ENCODE measurements at places on chromosomes 2 and 18.

DNA sequence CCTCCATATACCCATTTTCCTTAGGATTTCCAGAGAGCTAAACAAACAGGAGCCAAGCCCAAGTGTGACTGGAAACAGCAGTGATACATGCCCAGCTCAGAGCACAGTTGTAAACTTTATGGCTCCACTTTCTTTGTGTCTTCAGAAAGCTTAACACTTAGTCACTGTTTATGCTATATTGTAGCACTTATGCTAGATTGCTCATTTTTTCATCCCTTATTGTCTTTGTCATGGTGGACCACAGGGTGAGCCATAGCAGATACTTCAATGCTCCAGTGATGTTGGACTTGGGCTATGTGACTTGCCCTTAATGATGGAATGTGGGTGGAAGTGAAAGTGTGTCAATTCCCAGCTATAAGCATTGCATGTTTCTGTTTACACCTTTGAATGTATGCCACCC, 401.6 kb downstream of the METTL4 start:
- no peak for DNase-seq

GRCh38 chr2:74566754-74567085, 12.2 kb downstream of the DOK1 start:
- DNase-seq, result peak; percentile 47

DNA sequence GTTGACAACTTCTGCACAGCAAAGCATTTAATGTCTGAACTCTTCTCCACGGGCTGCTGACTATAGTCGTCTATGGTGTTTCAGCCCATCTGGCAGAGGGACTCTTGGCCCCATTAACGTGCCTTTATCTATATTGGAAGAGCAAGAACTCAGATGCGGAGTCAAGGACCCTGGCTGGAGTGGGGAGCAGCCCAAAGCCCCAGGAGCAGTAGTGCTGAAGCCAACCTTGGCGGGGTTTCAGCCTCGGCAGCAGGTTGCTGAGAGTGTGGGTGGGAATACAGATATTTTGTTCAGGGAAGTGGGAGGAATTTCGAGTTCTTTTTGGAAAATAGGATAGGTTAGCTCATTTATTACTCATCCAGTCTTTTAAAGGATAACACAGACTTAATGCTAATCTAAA, 34.2 kb downstream of the TMEM17 start:
- DNase-seq, result no peak

DNA sequence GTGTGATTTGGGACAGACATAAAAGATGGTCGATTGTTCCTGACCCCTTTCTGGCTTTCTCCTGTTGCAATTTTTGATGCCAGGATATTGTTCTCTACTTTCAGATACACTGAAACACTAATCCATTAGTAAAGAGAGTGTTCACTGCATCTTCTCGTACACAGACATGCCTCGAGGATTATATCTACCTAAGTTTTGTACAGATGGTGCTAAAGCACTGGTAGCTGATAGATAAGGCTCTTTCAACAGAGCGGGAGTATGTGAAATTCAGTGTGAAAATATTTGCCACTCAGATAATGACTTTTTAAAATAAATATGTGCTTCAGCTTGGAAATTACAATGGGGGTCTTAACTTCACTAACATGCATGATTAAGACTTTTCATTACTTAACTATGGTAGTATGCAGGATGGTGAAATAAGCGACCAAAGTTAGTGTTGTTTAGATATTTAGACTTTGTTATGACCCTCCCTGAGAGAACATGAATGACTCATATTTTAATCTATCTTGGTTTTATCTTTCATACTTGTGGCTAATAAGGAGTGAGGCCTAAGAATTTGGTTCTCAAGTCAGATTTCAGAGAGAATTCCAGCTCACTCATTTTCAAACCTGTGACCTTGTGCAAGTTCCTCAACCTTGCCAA, 474.9 kb downstream of the NRXN1 start:
- DNase-seq, result peak; percentile 81

GRCh38 chr2:50343150-50343830, 688.6 kb downstream of the NRXN1 start:
- DNase-seq, result no peak

DNA sequence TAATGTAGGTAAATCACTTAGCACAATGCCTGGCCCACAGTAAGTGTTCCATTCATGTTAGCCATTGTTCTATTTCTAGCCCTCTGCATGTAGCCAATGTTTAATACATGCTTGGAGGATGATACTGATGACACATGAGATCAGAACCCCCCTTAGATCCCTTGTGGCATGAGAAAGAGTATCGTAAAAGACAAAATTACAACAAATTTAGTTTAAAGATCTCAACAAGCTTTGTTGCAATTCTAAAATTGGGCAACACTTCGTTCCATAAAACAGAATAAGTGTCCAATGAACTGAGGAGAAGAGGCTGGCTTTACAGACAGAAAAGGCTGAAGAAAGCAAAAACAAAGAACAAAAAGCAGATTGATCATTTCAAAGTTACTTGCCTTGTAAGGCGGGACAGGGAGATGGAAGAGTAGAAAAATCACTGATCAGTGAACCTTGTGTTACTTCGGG, 148.7 kb upstream of the SLC1A4 start:
- DNase-seq, result no peak

- DNase-seq, result no peak
These were observed 62.7 kb downstream of the ZCCHC2 start for GRCh38 chr18:62585274-62586150.

DNA sequence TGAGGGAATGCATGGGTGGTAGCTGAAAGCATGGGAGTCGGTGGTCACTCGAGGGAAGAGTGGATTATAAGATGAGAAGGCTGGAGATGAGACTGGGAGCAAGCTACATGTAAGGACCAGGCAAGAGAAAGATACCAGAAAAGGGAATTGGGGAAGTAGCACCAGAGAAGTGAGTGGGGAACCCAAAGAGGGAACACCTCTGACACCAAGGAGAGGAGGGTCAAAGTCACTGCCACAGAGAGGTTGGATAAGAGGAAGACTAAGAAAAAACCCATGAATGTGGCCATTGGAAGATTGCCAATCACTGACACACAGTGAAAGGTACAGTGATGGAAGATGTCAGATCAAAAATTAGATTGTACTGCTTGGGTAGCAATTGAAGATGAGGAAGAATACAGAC, 473.9 kb downstream of the BCL11A start:
- no peak for DNase-seq

- no peak for DNase-seq
These were observed 18.3 kb downstream of the RAB12 start for GRCh38 chr18:8627540-8627939.

GRCh38 chr2:5766056-5766455, 73.9 kb downstream of the SOX11 start:
- DNase-seq, result no peak

DNA sequence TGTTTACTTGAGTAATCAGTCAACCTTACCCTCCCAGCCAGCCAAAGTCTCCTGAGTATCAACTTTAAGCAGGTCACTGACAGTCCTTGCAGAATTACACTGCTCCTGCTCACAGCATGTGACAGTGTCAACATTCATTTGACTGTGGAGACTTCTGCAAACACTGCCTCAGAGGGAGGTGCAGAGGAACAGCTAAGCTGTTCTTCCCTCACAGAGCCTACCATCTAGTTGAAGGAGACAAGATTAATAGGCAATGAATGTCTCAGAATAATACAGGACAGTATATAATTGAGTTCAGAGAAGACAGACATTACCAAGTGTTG, 11.9 kb downstream of the SLC14A2 start:
- no peak for DNase-seq

GRCh38 chr18:27749194-27749593, 427.7 kb downstream of the CDH2 start:
- no peak for DNase-seq

DNA sequence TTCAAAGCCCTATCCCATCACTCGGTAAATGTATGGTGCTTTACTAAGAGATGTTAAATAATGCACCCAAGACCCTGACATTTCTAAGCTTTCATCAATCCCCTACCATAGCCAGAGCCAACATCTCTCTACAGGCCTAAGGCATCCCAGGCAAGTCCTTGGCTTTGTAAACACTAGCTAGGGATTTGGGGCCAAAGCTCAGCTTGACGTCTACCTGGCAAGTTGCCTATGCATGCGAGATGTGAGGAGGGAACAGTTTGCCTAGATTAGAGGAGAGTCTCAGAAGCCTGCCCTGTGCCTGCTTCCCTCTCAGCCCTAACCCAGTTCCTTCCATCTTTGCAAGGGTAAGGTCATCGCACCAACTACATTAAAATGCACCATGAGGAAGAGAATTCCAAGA, 221.5 kb upstream of the NCKAP5 start:
- no peak for DNase-seq

GRCh38 chr2:64641599-64641998, 12.1 kb downstream of the SERTAD2 start:
- DNase-seq, result no peak

GRCh38 chr2:205660521-205661124, 21.7 kb upstream of the NRP2 start:
- peak; percentile 93 for DNase-seq

GRCh38 chr2:217890445-217890844, 112.3 kb downstream of the TNS1 start:
- peak; percentile 79 for DNase-seq

- no peak for DNase-seq
These were observed 101.9 kb downstream of the BIN1 start for GRCh38 chr2:127004893-127005600.

DNA sequence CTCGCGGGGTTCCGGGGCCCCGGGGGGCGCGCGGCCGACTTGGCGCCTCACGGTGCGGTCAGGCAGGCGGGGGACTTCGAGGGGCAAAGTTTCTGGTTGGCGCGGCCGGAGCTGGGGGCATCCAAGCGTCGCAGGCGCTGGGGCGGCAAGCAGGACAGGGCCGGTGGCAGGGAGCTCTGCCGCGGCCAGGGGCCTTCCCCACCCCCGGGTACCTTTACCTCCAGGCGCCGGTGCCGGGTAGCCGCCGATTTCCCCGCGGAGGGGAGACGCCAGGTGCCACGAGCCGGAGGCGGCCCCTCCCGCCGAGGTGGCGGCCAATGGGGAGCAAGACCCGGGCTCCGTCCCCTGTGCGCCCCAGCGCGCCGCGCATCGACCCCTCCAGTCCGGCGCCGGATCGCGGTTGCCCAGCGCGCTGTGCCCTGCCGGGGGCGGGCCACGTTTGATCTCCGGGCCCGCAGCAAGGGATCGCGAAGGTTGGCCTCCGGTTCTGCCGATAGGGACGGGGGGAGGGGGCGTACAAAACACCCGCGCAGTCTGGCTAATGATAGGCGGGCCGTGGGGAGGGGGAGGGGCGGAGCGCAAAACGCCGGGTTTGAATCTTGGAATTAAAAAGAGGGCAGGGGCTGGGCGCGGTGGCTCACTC, at the start of gene ST8SIA5:
TSS of gene ST8SIA5 (minus strand) at position 495 of the 643 bp plus-strand sequence. CDS start 545 bp downstream, outside the sequence.
- peak; percentile 10 for DNase-seq

DNA sequence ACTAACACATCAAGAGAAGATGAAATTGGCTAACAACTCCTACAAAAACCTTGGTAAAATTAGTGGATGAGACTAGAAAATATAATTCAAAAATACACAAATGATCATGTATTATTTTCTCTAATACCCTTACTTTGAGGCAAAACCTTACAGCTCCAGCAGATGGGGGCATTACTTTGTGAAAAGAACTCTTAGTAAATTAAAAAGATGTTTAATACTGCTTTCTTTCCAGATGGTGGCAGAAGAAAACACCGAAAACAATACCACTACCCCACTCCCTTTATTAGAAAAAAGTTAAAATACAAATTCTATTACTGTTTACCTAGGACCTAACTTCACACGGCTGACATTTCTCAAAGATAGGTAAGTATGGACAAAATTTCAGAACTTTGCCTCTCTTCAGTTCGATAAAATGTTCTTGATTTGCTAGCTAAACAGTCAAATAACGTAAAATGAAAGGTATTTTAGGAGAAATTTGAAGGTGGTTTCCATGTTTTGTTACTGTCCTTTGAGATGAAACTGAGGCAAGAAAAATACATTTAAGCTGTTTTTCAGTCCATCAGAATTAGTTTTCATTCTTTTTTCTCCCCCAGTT, 30.6 kb downstream of the ORC4 start:
- peak; percentile 68 for DNase-seq

DNA sequence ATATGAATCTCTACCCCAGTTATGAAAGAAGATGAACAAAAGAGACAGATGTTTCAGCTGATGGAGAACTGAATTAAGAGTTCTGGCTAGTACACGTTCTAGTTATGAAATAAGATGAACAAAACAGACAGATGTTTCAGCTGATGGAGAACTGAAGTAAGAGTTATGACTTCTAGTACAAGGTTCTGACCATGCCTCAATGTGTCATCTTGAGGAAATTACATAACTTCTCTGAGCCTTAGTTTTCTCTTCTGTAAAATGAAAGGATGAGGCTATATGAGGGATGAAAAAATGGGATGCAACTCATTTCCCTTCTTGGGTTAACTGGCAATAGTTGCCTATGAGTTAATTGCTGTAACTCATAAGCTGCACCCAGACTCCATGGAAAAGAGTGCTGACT, 92.9 kb upstream of the WDR75 start:
- DNase-seq, result no peak

DNA sequence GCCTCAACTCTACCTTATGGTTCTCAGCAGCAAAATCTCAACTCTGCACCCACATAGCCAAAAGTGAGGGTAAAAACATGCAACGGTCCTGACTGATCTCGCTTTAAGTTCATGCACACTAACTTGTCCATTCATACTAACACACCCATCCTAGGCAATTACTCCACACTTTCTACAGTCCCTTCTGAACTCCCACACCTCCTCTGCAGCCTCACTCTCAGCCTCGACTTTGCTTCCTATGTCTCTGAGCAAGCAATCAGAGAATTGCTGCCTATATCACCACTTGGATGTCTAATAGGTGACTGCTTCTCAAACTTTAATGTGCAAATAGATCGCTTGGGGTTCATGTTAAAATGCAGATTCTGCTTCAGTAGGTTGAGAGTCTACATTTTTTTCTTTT, 7.8 kb upstream of the TMBIM1 start:
- no peak for DNase-seq

DNA sequence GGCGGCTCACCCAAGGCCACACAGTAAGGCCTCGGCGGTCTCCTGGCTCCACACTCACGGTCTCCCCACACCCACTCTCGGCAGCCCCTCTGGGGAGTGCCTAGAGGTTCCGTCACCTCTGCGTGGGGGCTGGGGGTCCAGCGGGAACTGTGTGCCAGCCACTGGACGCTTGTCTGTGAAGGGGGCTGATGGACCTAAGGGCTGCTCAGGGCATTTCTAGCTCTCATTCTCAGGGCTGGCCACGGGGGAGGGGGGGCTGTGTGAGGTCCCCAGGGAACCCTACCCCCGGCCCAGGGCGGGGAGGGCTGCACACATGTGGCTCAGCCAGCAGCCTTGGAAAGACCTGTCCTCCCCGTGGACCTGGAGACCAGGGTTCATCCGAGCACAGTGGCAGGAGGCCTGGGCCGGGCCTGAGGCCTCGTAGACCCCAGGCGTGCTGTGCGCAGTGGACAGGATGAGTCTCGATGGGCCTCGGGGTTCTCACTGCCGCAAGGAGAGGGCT, 27.1 kb upstream of the ODC1 start:
- DNase-seq, result no peak

DNA sequence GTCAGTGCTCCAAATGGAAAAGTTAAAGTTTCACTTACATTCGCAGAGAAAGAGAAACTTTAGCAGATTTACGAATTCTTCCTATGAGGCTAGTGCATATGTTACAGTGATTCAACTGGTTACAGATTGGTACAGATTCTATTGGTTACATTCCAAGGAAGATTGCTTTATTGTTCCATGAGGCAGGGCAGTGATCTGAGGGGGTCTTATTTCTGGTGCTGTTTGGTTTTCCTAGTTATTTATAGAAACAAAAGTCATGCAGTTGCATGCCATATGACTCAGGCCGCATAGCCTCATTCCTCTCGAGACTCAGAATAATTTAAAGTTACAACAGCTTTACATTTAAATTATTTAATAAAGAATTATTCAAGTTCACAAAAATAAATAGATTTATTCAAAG, 385.4 kb upstream of the SYT4 start:
- peak; percentile 93 for DNase-seq

- peak; percentile 90 for DNase-seq
These were observed 69.6 kb downstream of the POLR1A start for GRCh38 chr2:86035883-86036668.

Data from mesenchymal stem cell (in vitro differentiated cells and primary cell).